Stimulated activated naive CD4-positive, alpha-beta T cell treated with Interleukin-2 at 50 U/mL for 16 hours (primary cell): ENCODE measurements at places on chromosomes 2 and 18.

DNA sequence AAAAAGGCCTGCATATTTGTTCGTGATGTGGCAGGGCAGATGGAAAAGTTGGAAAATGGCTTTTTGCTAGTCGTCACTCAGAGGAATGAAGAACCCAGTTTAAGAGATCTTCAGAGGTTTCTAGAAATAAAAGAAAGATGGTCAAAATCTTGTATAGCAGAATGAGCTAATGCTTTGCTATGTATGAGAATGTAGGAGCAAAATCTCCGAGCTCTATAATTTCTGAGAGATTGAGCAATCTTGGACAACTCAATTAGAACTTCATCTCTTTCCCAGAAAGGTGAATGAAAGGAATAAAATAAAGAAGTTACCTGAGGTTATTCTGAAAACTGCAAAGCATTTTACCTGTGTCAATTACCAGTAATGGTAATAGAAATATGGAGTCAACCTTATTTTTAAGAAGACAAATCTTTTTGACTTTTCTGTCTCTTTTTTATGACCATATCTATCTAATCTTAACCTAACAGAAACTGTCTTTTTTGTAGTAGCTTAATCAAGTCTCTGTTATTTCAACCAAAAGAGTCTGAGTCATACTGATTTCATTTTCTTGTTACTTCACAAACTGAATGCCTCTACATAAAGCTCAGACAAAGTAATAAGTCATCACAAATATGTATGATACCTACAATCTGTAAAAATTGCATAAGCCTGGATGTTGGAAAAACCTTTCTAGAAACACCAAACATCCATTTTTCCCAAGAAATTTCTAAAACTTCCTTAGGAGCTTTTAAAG is 32.5 kb downstream of the CCDC68 start:
- DNase-seq: no peak

GRCh38 chr2:231565887-231566594 is 26.6 kb upstream of the TEX44 start:
- no peak for DNase-seq

GRCh38 chr18:63132819-63133200 is 186.8 kb downstream of the BCL2 start:
- no peak for DNase-seq

DNA sequence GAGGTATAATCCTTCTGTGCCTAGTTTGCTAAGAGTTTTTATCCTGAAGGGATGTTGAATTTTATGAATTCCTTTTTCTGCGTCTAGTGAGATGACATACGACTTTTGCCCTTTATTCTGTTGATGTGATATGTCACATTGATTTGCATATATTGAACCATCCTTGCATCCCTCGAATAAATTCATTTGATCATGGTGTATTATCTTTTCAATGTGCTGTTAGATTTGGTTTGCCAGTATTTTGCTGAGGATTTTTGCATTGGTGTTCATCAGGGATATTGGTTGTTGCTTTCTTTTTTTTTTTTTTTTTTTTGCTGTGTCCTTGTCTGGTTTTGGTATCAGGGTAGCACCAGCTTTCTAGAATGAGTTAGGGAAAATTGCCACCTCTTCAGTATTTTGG is 9.1 kb downstream of the GCC2 start:
- DNase-seq: no peak

DNA sequence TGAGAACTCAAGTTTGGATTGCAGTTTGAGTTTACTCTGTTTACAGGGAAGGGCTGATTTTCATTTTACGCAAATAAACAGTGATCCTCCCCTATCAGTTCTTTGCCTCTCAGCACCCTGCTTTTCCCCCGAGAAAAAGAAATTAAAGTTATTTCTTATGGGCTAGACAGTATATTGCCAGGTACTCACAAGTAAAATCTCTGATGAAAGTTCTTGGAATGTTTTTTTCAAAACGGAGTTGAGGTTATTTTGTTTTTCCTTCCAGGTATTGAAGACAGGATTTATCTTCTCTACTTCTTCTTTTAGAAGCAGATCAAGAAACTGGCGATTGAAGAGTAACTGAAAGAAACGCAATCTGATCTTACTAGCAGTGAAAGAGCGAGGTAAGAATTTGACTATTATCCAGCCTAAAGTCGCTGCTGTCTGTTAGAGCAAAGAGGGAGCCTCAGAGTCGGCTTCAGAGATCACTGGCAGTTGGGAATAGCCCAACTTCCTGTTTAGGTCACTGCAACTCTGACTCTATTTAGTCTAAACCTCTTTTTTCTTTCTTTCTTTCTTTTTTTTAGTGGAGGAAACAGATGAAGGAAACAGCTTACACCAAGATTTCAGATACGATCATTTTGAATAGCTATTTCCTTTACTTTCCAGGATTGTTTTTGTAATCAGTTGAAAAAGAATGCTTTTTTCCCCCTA is at the start of gene TFPI:
Gene TFPI (minus strand): TSS at position 425 of the 693 bp plus-strand sequence. CDS start 50,667 bp downstream, outside the sequence.
- no peak for DNase-seq

GRCh38 chr2:178108176-178108575 is 4.1 kb upstream of the RBM45 start:
- DNase-seq: no peak

- no peak for DNase-seq
Observed at GRCh38 chr2:182758379-182758778, 42.3 kb downstream of the DNAJC10 start.

GRCh38 chr18:77123320-77124231 is 9.0 kb downstream of the MBP start:
- no peak for DNase-seq

DNA sequence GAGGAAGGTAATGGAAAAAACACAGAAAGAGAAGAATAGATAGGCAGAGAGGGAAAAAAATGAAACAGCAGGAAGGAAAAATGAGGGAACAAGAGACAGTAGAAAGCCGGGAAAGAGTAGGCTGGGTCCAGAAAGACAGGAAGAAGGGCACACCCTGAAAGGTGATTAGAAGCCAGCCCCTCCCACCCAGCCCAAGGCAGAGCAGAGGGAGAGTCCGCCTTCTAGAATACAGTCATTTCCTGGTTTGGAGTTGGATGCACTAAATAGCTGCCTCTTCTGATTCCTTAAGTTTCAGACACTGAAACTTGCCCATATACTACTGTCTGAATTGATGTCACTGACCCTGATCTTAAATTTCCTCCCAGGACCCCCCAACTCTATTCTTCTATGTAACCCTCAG is 17.9 kb upstream of the DSG3 start:
- no peak for DNase-seq

GRCh38 chr2:45631955-45632354 is 19.5 kb upstream of the PRKCE start:
- no peak for DNase-seq

GRCh38 chr2:45291296-45291701 is 282.0 kb upstream of the SIX2 start:
- no peak for DNase-seq

- DNase-seq: no peak
Observed at GRCh38 chr2:102950371-102950946, 188.6 kb downstream of the TMEM182 start.

DNA sequence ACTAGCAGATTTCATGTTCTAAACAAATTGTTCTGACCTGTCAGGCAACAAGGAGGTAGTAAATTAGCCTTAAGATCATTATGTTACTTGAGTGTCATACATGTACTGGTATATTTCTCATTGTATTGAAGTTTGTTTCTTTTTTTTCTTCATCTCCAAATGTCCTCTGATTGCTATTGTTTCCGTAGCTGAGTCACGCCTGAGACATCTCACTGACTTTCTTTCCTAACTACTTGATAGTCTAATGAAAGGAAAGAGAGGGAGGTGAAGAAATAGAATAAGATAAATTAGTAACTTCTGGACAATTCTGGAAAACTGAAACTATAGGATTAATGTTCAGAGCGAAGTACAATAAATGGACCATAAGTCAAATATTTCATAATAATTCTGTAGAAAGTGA is 1049.9 kb downstream of the TSN start:
- no peak for DNase-seq

DNA sequence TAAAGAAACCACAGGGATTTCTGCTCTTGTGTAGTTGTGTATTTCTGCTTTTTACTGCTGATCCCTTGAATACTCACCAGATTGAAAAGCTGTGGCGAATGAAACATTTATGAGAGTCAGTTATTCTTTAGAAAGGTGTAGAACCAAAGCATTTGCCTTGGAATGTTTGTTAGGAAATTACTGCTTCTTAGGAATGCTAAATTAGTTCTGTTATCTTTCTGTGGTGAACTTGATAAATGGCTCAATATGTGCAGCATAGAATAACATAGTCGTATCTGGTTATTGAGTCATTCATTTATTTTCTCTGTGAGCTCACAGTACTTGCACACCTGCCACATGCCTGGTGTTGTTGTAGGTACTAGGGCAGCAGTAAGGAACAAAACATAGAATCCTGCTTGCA is 57.0 kb upstream of the FAM237A start:
- DNase-seq: no peak
